ENCODE measurements at places on chromosomes 2 and 18. TPM values are rescaled to one million over a fixed set of nuclear protein-coding genes. Genes with fewer than 3 reads are reported as not detected.

The CRIM1 gene
- polyA plus RNA-seq: 3.1 TPM

The PUM2 gene
- polyA plus RNA-seq: 26.5 TPM

The SCTR gene
- 7.0 TPM for polyA plus RNA-seq

The FEV gene
- polyA plus RNA-seq: 6.4 TPM

The NCOA1 gene
- 10.7 TPM for polyA plus RNA-seq

All from stomach (tissue), 19 donors.